CD4-positive, CD25-positive, alpha-beta regulatory T cell (primary cell): ENCODE measurements at places on chromosomes 2 and 18.

DNA sequence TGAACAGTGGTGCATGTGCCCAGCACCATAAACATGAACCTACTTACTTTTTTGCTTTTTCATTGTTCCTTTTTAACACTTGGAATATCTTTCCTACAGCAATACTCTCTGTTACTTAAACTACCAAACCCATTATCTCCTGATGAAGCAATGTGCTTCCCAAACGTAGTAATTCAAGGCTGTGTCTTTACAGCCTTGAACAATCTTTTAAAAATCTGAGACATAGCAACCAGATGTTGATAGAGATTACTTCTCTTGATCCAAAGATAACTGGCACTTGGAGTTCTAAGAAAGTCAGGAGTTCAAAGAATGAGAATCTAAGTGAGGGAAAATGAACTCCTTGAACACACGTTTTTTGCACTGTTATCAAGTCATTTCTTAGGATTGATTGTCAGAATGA, 40.4 kb downstream of the ATP8B1 start:
- DNase-seq, result no peak

- DNase-seq, result no peak
Measured at GRCh38 chr2:222554517-222554916, 101.4 kb downstream of the FARSB start.

GRCh38 chr2:196681510-196681909, 42.0 kb downstream of the CCDC150 start:
- no peak for DNase-seq

DNA sequence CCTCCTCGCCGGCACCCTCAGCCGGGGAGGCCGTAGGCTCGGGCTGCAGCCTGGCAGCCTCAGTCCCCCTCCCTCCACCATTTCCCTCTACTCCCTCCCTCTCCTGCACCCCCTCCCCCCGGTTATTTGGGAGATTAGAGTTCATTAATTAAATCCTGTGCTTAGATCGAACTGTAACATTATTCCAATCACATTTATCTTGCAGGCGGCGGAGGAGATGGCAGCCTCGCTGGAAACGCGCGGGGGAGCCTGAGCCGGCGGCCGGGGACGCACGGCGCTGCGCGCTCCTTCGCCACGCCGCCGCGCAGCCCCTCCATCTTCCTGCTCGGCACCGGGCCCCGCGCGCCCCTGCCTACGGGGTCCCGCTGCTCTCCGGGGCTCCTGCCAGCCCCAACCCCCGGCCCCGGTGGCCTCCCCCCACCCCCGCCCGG, at the start of gene ST8SIA3:
Gene ST8SIA3 (plus strand): TSS at position 287 of the 431 bp plus-strand sequence. CDS start 290 bp downstream, outside the sequence.
- no peak for DNase-seq

DNA sequence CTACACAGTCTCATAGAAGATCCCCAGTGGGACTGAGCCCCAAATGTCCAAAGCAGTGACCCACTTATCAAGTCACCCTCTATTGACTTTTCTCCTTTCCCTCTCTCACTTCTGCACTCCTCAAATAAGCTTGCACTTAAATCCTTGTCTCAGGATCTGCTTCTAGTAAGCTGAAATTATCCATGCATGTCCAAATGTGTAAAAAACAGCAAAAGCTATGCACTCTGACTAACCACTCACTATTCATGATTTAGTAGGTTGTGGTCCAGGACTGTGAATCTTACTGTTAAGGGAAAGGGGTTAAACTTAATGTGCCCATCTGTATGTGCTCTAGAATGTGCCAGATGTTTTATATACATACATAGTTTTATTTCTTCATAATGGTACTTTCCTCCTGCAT, 115.4 kb downstream of the SCG2 start:
- DNase-seq, result no peak

DNA sequence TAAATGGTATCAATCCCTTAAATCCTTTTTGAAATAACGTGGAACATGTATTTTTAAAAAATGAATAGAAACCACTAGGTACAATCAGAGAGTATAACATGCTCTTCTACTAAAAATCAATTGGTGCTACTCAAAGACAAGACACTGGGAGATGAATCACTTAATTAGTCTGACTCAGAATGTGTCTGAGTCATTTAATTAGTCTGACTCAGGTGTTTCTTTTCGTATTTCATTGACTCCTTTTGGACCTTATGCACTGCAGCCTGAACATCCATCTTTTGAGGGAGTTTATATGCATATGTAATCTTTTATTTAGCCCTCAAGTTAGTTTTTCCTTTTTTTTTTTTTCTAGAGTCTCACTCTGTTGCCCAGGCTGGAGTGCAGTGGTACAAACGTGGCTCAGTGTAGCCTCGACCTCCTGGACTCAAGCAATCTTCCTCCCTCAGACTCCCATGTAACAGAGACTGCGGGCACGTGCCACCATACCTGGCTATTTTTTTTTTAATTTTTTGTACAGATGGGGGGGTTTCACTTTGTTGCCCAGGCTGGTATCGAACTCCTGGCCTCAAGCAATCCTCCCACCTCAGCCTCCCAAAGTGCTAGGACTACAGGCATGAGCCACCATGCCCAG, 26.5 kb downstream of the PPP4R3B start:
- DNase-seq, result no peak

DNA sequence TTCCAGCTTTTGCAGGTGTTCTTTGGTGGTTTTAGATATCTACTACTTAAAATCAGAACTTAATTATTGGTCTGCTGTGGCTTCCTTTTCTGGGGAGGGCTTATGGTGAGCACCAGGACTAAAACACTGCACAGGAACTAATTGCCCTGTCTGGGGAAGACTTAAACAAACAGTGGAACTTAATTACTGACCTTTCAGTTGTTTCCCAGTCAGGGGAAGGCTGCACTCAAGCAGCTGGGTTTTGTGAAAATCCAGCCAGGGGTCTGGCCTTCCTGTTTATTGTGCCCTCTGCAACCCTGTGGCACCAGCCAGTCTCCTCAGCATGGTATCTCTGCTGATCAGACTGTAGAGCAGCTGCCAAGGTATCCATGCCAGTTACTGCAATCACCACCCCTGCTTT, 398.2 kb downstream of the ADCYAP1 start:
- DNase-seq, result no peak

GRCh38 chr2:162243294-162243693, at the start of gene FAP:
TSS of gene FAP (minus strand) at chr2:162243445. CDS start at chr2:162243327, 118 bp downstream.
- no peak for DNase-seq

- DNase-seq, result no peak
Measured at GRCh38 chr2:145623136-145623535, 1103.2 kb upstream of the ZEB2 start.

GRCh38 chr2:226631671-226632070, 167.9 kb downstream of the IRS1 start:
- no peak for DNase-seq

DNA sequence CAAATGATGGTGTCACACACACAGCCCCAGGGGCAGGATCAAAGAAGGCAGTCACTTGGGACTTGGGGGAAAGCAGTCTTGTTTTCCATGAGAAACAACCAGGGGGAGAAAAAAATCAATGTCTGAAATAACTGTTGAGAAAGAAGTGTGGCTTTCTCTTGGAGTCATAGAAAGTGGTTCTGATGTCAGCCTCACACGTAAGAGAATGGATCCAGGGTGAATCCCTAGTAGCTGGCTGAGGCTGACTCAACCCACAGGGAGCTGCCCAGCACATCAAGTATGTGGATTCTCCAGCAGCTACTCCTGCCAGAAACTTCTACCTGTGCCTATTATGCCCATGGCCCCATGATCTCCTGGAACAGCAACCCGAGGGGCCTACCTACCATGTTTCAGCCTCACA, 33.6 kb upstream of the ZBTB7C start:
- DNase-seq, result no peak

DNA sequence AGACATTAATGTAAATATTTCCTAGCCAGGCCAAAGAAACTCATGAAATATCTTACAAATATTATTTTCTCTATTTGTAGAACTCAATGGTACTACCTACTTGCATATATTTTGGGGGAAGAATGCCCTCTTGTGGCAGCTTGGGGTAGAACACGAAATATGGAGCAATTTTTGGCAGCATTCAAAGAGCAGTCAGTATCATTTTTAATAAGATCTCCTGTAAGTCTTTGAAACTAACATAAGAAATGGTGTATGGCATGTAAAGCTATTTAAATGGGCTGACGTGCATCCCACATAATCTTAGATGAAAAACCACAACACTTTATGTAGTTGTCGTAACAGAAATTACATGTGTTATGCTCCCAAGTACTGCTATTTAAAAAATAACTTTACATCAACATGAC, 62.3 kb upstream of the CCDC195 start:
- DNase-seq, result peak; percentile 61

GRCh38 chr2:131042148-131042775, 51.0 kb downstream of the FAM168B start:
- DNase-seq, result no peak

GRCh38 chr2:125553768-125554167, 1102.2 kb upstream of the GYPC start:
- no peak for DNase-seq

GRCh38 chr2:189608795-189609422, 28.3 kb upstream of the SLC40A1 start:
- no peak for DNase-seq

GRCh38 chr2:30475542-30475941, 28.5 kb downstream of the LCLAT1 start:
- DNase-seq, result no peak

GRCh38 chr2:240467659-240468302, 32.3 kb downstream of the GPC1 start:
- no peak for DNase-seq

DNA sequence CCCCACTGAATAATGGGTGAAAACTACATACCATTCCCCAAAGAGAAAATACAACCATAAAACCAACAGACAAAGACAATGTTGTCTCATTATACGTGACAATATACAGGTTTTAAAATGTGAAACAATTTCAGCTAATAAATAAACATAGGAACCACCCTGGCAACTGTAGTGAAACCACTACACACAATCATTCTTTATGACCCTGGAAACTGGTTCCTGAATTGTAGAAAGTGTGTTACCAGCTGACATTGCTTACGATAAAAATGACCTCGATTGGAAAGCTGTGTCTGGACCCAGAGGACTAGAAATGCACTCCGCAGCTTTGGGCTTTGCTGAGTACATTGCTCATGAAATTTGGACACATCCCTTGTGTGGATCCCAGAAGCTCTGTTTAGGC, 73.9 kb upstream of the LPIN2 start:
- no peak for DNase-seq

DNA sequence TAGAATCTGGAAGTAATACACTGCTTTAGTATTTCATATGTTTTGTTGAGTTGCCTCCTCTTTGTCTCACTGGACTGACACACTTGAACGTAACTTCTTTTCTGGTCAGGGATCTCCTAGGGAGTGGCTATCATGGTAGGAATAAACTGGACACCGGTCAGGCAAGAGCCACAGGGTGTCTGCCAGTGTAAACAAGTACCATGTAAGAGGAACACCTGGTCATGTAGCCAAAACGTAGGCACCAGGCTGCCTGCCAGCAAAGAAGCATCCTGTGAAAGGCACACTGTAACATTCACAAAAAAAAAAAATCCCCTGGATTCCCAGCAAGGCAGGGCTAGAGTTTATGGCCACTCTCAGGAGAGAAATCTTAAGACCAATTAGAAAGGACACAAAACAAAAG, 372.8 kb upstream of the RND3 start:
- no peak for DNase-seq

GRCh38 chr2:26521913-26522180, 43.9 kb upstream of the OTOF start:
- DNase-seq, result no peak

DNA sequence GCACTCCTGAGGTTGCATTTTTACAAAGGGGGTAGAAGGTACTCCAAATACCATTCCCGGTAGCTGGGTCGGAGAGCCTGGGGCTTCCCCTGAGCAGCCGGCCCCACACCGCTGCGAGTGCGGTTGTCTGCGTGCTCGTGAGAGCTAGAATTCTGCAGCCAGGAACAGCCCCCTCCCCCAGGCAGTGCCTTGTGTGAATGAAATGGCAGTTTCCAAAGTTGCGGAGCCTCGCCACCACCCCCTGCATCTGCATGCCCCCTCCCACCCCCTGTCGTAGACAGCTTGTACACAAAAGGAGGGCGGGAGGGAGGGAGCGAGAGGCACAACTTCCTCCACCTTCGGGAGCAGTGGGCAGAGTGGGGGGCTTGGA, 1.1 kb downstream of the MYCN start:
- DNase-seq, result no peak

DNA sequence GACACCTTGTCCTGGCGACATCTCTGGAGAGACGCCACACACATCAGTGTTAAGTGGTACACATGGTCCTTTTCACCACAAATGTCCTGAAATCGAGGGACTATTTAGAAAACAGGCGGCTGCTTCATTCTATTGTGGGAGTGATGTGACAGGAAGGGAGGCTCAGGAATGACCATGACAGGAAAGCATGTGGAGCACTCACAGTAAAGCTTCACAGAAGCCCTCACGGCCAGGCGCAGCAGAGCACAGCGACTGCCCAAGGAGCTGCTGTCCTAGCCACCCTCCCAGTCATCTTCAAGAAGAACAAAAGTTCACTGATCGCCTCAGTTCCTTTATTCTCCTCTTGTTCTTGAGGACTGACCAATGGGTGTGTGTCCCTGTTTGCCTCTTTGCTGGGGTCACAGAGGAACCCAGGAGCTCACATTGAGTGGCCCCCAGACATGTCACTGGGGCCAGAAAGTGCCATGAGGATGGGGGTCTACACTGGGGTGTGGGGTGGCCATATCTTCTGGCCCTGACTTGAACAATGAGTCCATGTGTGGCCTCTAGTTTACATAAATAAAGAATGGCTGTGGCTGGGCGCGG, 84.6 kb upstream of the RANBP2 start:
- DNase-seq, result no peak

GRCh38 chr2:121063471-121063870, 221.5 kb downstream of the TFCP2L1 start:
- no peak for DNase-seq

DNA sequence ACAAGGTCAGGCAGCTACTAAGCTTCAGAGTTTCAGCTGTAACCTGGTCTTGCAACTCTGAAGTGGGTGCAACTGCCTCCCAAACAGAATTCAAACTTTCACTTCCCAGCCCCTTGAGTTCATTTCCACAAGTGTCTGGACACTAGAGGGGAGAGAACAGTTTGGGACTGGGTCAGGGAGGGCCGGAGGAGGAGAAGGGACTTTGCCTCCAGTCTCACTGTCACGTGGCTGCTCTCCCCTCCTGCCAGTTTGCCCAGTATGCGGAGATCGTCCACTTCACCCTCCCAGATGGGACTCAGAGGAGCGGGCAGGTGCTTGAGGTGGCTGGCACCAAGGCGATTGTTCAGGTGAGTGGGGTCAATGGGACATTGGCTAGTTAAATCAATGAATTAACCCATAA, 20.6 kb upstream of the ANKRD53 start:
- no peak for DNase-seq

DNA sequence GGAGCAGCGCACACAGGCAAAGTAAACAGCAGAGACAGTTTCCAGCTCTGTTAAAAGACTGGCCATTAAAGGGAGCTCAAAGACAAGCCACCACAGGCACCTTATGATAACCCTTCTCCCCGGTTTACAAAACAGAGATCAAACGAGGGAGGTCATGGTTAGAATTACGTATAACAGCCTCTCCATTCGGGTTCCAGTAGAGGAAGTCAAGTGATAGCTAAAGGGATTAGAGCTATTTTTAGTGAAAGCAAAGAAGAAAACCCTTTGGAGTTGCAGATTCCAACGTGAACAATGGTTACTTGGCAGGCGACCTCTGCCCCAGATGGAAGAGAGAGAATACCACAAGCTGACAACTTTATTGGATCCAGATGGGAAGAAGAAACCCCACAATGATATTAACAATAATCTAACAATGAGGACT, 31.2 kb upstream of the EDAR start:
- DNase-seq, result peak; percentile 34
